Activated CD8-positive, alpha-beta memory T cell treated with anti-CD3 and anti-CD28 coated beads for 4 hours (primary cell): ENCODE measurements at places on chromosomes 5 and 9.

DNA sequence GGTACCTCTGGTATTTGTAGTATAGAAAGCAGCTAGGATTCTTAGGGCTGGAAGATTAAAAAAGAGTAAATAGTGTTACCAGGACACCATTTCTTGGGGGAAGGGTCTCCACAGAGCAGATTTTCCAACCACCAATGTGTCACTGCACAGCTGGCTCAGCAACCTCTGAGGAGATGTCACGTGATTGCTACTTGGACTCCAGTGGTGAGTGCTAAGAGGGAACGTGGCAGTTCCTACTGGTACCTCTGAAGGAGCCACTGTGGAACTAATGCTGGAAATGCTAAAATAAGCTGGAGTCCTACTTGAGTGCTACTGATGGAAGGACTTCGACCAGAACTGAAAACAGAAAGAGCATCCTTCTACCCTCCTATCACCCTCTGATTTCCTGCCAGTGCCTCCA is 36.1 kb upstream of the SPDL1 start:
- no peak for DNase-seq

- no peak for DNase-seq
These were observed 96.4 kb downstream of the DIRAS2 start for GRCh38 chr9:90546200-90546599.

- DNase-seq, result no peak
These were observed 239.8 kb downstream of the IRX2 start for GRCh38 chr5:2511706-2512105.

DNA sequence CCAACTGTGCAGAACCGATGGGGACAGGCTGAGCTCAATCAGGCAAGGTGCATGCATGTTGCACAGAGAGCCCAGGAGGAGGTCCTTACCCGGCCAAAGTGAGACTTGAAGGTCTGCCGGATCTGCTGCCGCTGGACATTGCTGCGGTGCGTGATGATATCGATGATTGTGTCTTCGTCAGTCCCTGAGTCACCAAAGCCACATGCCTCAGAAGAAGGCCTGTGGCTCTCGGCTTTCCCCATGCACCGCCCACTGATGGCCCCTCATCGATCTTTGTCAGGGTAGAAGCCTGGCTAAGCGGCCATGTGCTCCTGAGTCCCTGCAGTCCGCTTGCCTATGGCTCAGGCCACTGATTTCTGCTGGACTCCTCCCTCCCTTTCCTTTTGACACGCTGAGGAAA is 34.8 kb downstream of the ANXA6 start:
- DNase-seq, result no peak
